ENCODE measurements at places on chromosomes 12 and 14.

DNA sequence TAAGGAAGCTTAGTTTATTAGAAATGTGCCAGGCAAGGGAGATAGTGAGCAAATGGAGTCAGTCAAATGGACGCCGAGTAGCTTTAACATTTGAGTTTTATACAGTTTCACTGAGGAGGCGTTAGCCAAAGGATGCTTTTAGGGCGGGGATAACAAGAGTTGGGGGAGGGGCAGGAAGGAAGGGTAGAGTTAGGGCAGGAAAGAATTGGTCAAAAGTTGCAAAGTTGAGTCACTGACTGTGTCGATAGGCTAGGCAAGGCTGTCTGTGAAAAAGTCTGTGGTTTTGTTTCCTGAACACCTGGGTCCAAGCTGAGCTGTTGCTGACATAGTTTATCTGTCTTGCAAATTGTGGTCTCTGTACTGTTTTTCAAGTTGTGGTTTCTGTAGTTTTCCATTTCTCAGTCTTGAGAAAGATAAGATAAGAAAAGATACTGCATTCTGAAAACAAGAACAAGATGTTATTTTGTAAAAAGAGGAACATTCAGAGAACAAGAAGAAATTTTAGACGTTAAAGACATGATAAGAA lies 62.6 kb upstream of the RESF1 start:
- peak; percentile 92 for DNase-seq

GRCh38 chr12:6552140-6552551 lies 3.7 kb downstream of the IFFO1 start:
- no peak for DNase-seq

DNA sequence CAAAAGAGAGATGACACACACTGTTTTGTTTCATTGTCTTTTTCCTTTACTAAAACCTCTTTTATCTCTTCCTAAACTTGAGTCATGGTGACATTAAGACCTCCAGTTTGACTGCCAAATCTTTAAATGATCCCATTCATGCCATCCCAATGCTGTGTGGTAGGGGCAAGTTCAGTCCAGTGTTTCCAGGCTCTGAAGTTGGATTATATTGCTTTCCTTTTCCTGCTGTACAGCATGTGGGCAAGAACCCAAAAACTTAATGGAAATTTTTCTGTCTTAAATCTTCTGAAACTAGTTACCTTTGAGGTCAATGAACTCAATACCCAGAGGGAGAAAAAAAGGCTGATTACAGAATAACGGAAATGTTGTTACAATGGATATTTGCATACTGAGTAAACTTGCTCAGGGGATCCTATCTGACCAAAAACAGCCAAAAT lies 187.1 kb upstream of the FAR2 start:
- DNase-seq = no peak

DNA sequence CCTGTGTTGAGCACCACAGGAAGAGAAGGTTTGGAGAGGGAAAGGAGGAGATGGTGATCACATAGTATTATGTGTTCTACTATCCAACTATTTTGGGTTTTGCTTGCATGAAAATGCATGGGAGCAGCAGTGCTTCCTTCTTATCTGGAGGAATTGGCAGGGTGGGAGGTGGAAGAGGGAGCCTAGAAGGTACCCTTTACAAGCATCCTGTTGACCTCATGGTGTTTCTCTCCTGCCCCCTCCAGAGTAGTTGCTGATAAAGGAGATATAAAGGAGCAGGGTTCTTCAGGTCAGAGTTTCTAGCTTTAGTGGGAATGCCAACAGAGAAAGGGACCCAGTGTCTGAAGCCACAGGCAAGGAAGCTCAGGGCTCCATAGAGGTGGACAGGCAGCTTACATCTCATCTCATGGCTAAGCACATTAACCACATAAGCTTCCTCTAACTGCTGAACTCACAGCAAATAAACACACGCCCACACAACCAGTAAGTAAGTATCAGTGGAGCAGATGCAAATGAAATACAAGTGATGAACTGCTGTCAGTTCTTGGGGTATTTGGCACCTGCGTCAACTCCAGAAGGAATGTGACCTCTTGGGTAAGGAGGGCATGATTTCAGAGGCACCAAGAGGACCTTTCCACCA lies 174.2 kb upstream of the SLC38A2 start:
- DNase-seq = peak; percentile 26

DNA sequence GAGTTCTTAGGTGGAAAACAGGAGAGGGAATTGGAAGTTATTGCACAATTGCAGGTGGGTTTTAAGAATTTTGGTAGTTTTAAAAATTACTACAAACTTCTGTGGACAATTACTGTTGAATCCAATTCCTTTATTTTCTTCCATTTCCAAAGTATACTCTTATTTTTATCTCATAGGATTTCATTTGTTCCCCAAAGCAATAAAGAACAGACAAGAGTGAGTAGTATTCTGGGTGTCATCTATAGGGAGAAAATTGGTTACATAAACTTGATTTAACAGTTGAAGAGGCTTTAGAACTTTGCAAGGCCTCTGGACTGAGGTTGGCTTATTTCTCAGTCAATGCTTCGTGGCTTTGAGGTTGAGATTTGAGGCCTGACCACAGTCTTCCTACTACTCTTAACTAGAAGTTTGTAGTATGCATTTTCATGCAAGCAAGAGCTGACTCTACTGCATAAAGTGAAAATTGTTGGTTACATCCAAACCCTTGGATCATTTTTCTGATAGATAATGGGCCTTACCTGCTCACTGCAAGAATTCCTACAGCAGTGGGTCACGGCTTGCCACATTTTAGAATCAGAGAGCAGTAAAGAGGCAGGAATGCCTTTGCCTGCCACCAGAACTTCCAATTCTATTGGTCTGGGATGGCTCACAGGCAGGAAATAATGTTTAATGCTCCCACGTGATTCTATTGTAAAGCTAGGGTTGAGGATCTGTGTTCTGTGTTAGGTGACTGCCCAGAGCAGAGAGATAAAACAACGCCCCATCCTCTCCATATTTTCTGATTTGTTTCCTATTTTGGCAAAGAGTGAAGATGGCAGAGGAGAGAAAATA lies 270.5 kb downstream of the TTC6 start:
- DNase-seq = no peak

DNA sequence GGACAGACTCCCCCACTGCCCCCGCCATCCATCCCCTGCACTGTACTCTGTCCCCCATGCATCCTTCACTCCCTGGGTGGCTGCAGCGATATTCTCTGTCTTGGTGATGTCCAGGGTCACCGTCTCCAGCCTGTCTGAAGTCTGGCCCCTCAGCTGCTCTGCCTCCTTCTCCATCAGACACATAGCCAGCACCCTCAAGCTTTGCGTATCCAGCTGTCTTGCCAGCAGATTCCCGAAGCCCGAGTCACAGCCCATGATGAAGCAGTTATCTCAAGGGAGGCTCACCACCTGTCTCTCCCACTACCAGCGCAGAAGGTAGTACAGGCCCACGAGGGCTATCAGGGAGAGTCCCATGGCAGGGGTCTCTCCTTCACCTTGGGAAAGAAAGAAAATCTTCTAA lies 77.8 kb downstream of the HSD17B6 start:
- DNase-seq = no peak

DNA sequence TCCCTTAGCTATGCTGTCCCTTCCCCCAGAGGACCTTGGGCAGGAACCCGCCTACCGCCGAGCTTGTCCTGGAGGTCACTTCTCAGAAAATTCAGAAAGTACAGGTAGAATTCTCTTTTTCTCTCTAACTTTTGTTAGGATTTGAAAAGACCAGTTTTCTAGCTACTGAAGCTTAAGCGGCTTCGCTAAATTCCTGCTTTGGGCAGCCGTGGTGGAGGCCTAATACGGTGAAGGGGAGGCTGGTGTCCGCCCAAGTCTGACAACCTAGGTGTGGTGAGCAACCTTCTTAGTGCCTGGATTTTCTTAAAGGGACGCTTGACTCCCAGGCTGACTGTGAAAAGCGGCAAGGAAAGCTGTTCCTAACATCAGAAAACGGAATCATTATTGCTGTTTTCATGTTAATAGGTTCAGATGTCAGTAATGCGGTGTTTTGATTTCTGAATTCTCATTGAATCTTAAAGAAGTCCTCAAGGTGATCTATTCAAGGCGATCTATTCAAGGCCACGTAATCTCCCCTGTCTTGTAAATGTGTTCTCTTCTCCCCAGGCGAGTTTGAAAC lies 835 bp downstream of the FGD4 start:
- no peak for DNase-seq

- DNase-seq = no peak
Measured at GRCh38 chr12:13209436-13210235, 13.1 kb downstream of the EMP1 start.

Data from activated naive CD4-positive, alpha-beta T cell treated with anti-CD3 and anti-CD28 coated beads, Interleukin-2, amount 10 ng/mL, durations not matched to agents 7 days and 5 days (primary cell).